Pons (tissue), 1 donor: ENCODE measurements at places on chromosomes 12 and 14.

DNA sequence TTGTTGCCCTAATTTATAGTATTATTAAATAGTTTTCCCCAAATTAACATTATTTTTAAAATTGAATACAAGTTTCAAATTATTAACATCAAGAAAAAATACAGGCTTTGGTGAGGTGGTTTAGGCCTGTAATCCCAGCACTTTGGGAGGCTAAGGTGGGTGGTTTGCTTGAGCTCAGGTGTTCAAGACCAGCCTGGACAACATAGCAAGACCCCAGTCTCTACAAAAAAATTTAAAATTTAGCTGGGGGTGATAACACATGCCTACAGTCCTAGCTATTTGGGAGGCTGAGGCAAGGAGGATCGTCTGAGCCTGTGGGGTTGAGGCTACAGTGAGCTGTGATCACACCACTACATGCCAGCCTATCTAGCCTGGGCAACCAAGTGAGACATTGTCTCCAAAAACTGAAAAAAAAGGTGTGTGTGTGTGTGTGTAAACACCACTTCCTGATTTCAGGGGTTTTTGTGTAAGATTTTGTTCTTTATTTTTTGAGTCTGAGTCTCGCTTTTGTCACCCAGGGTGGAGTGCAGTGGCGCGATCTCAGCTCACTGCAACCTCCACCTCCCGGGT lies 3.9 kb upstream of the DNAL1 start:
- no peak for DNase-seq

GRCh38 chr14:74421981-74422380 lies 4.0 kb downstream of the SYNDIG1L start:
- DNase-seq, result no peak

- DNase-seq, result no peak
These were observed 884.1 kb upstream of the MGAT4C start for GRCh38 chr12:87140262-87140661.

DNA sequence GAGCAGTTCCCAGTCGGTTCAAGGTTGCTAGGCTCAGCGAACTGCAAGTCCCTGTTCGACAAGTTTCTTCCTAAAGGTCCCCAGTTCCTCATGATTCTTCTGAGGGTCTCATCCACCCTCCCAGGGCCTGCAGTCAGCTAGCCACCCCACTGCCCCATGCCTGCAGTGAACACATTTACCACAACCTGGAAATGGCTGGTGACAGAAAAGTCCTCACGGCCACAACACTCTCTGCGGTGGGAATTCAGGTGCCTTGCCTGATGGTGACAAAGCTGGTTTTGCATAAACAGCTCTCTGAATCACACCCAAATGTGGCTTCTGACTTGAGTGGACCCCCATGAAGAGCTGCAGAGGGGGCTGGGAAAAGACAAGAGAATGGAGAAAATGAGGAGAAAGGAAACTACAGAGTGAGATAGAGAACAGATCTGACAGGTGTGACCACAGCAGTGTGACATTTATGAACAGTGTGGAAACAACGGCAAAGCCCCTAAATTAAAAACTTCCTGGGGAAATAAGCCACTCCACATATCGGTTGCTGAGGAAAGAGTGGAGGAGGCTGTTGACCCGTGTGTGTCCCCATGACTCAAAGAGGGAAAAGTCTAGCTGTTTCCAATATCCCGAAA lies 1.3 kb upstream of the CD27 start:
- no peak for DNase-seq

DNA sequence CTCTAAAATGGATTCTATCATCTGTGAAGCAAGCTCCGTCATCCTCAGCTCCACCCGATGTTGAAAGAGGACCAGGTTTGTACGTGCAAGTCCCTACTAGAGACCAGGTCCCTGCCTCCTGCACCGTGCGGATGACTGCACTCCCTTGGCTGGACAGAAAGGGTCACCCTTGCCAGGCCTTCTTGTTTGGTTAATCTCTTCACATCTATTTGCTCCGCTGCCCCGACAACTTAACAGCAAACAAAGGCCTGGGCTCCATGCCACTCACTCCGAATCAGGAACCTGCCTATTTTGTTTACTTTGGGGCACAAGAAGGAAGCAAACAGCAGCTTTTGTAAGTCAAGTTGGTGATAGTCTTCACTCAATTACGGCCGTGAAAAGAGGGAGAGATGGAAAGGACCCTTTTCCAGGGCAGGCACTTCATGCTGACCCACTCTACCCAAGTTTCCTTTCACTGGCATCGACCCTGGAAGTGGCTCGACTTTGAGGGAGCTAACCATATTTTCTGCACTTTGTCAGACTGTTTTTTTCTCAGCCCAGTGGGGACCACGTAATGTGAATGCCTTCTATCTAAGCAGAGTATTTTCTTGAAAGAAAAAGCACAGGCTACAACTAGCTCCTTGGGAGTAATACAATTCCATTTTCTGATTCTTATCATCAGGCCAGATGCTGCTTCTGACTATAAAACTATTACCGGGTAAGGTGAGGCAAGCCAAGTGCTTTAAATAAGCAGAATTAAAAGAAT lies 202.6 kb downstream of the FOXN3 start:
- peak; percentile 72 for DNase-seq

GRCh38 chr12:88313554-88313953 lies 171.4 kb downstream of the TMTC3 start:
- DNase-seq, result no peak

- no peak for DNase-seq
These were observed 63.8 kb upstream of the LMO3 start for GRCh38 chr12:16669756-16670155.

GRCh38 chr12:52771088-52771487 lies 6.1 kb downstream of the KRT76 start:
- DNase-seq, result no peak

GRCh38 chr14:101453225-101453624 lies 108.1 kb upstream of the DIO3 start:
- DNase-seq, result no peak

- DNase-seq, result no peak
These were observed 627 bp downstream of the HOXC8 start for GRCh38 chr12:54009171-54010052.

DNA sequence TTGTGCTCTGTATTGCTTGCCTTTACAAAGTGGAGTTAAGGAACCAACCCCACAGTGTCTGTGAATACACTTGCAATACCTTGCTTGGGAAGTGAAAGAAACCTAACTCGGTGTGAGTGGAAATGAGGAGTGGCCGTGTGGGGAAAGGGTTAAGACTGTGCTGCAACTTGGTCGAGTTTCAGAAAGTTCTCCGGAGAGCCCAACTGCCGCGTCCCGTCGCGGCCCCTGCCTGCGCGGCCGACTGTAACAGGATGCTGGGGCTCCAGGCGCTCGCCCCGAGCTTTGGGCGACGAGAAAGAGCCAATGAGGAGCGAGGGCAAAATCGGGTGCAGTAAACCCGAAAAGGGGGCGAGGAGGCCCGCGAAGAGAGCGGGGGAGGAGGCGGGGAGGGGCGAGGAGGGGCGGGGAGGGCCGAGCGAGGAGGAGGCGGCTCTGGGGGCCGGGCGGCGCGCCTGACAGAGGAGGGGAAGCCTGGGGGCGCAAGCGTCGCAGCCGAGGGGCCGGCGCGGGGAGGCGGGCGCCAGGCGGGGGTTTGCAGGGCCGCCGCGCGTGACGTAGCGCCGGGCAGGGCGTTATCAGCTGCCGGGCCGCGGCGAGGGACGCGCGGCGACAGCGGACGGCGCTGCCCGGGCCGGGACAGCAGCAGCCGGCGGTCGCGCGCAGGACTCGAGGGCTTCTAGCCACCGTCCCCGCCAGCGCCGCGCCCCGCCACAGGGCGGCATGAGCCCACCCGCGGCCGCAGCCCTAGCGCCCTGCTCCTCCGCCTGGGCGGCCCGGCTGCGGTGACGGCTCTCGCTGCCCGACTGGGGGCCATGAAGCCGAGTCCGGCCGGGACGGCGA lies at the start of gene DACT1:
DACT1 (plus strand) TSS at position 572 of the 840 bp plus-strand sequence; CDS start at position 813, 241 bp downstream.
- DNase-seq, result peak; percentile 64

GRCh38 chr12:3923021-3923420 lies 49.8 kb upstream of the PARP11 start:
- DNase-seq, result no peak

DNA sequence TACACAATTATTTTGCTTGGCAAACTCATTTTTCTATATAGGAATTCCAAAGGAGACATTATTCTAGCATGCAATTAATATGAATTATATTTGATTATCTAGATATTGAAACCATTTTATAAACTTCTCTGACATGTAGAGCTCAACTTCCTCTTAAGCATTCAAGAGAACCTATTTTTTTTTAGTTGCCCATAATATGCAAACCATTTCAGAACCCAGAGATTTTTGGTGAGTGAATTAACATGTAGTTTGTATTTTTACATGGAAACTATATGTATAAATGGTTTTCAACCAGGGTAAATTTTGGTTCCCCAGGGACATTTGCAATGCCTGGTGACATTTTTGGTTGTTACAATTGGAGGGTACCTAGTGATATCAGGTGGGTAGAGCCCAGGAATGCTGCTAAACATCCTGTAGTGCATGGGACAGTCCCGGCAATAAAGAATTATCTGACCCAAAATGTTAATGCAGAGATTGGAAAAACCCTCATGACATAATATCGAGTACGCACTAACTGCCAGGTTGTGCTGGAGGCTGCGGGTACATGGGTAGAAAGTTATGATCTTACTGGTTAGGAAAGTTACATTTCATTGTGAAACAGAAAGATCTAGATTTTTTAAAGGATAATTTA lies 338.9 kb upstream of the GARIN2 start:
- DNase-seq, result no peak

DNA sequence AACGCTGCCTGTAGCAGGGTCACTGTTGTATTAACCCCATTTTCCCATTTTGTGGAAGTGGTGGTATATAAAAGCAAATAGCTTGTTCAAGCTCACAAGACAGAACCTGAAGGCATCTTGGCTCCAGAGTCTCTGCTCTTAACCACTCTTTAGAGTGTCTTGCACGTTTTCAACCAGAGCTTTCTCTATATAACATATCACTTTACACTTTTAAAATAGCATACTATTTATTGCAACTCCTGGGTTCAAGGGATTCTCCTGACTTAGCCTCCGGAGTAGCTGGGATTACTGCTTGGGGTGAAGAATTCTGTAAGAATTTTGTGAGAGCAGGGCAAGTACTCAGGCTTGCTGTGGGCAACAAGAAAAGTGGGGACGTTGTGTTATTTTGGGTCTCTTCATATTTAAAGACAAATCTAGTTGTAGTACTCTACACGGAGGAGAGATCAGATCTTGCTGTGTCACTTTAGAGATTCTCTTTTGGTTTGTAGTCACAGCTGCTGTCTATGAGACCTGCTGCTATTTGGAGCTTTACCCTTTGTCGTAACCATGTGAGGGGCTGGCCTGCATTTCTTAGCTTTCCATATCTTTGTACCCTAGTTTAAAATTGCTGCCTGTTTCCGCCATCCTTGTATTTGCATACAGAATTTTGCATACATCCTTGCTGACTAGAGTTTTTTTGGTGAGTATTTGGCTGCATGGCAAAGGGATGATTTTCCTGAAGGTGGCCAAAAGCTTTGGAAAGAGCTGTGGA lies 40.7 kb downstream of the WDR20 start:
- no peak for DNase-seq

GRCh38 chr14:91420686-91421085 lies 3.1 kb upstream of the CCDC88C start:
- no peak for DNase-seq

DNA sequence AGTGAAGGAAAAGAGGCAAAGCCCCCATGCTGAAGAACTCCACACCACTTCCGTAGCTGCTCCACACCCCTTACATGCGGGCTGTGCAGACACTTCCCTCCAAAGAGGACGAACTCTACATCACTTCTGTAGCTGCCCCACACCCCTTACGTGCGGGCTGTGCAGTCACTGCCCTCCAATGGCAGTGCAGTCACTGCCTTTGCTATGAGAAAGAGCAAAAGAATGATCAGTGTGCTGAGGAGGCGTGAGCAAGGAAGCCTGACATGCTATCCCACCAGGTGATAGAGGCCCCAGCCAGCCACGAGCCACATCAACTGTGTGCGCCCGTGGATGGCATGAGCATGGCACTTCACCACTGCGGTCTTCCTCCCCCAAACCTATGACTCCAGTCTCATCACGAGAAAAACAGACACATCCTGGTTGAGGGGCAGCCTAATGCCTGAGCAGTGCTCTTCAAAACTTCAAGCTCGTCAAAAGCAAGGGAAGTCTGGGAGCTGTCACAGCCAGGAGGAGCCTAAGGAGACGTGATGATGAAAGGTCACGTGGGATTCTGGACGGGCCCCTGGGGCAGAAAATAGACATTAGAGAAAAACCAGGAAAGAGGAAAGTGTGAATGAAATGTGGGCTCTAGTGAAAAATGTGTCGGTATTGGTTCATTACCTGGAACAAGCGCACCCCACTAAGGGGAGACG lies 60.8 kb upstream of the C14orf180 start:
- no peak for DNase-seq

- no peak for DNase-seq
These were observed 125.5 kb downstream of the GPR135 start for GRCh38 chr14:59339524-59340330.

GRCh38 chr14:88934351-88934806 lies 109.9 kb downstream of the TTC8 start:
- no peak for DNase-seq

DNA sequence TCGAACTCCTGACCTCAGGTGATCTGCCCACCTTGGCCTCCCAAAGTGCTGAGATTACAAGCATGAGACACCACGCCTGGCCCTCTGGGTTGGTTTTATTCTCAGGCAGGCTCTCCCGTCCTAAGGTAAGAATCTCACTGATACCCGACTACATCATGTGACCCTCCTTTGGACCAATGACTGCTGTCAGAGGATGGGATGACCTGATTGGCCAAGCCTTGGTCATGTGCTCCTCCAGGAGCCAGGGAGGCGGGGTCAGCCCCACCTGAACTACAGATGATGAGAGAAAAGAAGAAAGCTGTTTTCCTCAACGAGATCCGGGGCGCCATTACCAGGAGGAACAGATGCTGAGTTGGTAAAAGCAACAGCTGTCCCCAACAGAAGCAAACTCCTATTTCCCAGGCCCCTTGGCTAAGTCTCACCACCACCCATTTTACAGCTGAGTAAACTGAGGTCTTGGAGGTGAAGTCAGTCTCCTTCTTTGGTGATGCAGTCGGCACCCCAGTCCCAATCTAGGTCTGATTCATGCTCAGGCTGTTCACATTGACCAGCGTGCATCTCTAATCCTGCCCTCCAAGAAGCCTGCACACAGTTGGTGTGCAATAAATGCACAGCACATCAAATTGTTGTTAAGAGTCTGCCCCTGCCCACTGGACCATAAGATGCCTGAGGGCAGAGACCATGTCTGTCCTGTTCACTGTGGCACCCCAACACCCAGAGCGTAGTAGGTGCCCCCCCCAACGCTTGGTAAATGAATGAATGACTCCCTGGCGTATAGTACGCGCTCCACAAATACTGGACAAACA lies 118.8 kb downstream of the SCARB1 start:
- no peak for DNase-seq

- no peak for DNase-seq
These were observed 19.6 kb upstream of the FBXO33 start for GRCh38 chr14:39451811-39452210.

DNA sequence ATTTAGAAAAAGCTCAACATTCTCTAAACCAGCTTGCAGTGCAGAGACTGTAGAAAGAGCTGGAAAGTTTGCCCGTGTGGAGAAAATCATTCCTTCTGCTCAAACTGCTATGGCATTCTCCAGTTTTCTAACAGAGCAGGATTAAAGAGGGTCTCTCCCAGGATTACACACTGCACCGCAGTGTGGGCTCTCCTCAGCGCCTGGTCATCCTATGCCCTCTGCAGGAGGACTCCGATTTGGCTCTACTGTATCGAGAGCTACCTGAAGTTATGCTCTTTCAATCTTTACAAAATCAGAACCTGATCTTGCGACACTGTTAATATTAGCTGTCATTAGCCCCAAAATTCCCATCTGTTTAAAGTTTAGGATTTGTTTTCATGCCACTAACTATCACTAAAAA lies 33.0 kb downstream of the BHLHE41 start:
- DNase-seq, result peak; percentile 50

GRCh38 chr14:49919825-49920659 lies 27.2 kb downstream of the ARF6 start:
- DNase-seq, result no peak

- peak; percentile 34 for DNase-seq
These were observed 21.9 kb downstream of the CLEC9A start for GRCh38 chr12:10052193-10052913.
